ENCODE measurements at places on chromosomes 3 and 15.

GRCh38 chr3:187880851-187881250, 135.6 kb upstream of the BCL6 start:
- DNase-seq, result no peak

DNA sequence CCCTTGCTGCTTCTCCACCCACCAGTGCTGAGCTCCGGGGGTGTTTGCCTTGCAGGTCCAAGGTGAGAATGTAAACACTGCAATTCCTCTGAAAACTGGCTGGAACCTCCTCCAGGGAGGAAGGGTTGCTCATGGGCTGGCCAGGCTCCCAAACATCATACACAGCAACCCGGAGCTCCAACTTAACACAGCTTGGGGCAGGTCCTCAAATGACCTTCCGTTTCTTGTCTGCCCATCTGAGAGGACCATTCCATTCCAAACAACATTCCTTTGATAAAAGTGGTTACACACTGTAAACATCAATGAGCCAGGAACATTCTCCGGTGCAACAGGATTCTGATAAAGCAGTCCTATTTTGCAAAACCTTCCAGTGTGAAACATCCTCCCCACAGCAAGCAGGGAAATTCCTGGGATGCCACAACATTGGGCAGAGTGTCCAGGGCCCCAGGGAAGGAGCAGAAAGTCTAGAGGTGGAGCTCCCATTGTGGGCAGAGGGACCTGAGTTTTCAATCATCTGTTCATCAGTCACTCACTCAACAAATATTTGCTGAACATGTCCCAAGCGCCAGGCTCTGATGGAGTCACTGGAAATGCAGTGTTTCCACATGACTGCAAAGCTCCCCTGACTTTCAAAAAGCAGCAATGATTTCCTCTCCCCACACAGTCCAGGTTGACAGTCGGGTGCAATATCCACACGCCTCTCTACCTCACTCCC, 7.3 kb upstream of the HEG1 start:
- DNase-seq, result no peak

DNA sequence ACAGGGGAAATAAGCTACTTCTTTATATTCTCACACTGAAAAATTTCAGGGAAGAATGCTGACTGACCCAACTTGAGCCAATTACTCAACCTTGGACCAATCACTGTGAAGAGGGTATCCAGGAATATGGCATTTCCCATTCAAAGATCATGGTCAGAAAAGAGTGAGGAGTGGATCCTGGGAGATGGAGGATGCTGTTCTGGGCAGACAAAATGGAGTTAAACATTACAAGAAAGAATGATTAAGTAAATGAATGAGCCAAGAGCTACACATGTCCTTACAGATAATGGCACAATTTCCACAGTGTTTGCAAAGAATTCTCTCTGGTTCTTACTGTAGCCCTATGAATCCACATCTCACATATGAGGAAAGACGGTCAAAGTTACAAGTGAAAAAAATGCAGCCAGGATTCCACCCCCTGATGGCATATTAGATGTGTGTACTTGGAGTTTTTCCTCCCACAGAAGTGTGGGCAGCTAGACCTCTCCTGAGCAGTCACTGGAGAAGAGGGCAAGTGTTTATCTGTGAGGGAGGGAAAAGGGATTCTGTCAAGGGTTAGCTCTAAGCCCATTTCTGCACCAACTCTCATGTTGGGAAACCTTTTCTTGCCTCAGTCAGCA, 33.8 kb downstream of the AMOTL2 start:
- DNase-seq, result no peak

- DNase-seq, result no peak
These were observed 26.9 kb upstream of the TPM1 start for GRCh38 chr15:63015618-63016017.

DNA sequence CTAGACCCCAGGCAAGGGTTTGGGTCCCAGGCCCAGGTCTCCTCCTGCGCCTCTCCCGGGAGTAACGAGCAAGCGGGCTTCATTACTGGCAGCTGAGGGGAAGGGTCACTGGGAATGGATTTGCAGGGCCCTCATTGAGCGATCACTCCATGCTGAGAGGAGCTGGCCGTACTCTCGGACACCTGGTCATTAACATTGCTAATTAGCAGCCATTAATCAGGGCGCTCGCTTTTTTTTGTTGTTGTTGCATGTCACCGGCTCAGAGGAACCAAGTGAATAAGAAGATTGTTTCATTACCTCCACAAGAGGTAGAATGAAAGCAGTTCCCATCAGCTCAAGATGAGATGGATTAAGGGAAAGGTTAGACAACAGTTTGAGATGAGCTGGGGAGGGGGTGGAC, 293.0 kb upstream of the ATP11B start:
- DNase-seq, result no peak

DNA sequence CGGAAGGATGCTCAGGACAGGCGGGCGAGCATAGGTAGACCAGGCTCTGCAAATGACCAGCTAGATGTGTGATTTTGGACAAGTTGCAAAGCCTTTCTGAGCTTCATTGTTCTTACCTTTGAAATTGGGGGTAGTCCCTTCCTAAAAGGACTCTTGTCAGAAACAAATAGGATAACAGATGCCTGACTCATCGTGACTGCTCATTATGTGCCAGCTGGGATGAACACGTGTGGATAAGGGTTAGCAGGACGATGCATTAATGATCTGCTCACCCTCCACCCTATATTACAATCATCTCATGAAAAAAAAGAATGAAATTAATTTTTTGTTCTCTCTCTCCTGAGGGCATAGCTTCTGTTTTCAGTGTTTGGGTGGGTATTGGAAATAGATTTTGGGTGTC, 223.4 kb downstream of the NR2F2 start:
- DNase-seq, result no peak

- no peak for DNase-seq
These were observed 77.9 kb downstream of the APBA2 start for GRCh38 chr15:28963711-28964081.

DNA sequence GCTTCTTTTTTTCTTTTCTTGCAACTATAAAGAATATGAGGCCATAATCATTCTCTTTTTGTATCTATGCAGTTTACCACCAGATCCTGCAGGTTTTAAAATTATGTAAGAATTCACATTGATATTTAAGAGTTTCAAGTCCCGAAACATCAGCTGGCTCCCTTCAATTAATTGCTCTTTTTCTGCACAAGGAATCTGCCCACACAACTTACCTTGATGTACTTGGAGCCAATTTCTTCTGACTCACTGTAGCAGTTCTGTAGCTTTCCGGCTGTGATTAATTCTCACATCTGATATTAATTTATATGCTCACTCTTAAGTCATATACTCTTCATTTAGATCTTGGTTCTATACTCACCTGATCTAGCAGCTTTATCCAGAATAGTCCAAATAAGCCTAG, 781.8 kb downstream of the CADM2 start:
- no peak for DNase-seq

DNA sequence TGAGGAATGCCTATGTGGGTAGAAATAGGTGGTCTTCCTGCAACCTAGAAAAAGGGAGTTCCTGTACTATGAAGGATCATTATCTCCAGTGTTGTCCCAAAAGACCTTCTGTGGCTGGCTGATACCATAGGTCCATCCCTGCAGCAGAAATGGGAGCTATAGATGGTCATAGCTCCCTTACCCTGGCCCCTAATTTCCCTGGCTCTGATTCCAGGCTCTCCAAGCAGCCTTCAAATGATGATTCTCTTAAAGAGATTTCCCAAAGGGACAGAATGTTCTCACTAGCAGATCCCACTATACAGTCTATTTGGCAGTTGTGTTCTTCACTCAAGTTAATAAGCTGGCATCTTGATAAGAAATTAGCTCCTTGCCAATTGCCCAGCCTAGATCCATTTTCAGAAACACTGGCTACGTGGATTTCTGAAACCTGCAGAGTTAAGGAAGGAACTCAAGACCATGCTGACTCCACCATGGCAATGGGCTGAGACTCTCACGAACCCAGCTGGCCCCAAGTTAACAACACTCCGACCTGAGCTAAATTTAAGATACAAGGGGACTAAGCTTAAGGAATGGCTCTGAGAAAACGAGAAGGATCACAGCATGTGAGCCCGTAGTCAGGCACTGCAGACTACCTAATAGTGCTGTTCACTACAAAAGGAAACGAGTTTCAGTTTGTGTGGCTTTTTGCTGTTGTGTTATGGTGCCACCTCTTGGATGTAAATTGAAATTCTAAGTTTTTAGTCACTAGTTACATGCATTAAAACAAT, 11.4 kb downstream of the C15orf40 start:
- DNase-seq, result no peak

GRCh38 chr15:82742134-82742533, 32.5 kb upstream of the AP3B2 start:
- DNase-seq, result no peak
